ENCODE measurements at places on chromosomes 6 and 20. TPM values are rescaled to one million over a fixed set of nuclear protein-coding genes. Genes with fewer than 3 reads are reported as not detected.

The HLA-B gene
- total RNA-seq = 1,392 TPM

The RSPO3 gene
- 5.2 TPM for total RNA-seq

The INSM1 gene
- total RNA-seq = not detected

The CGAS gene
- 8.7 TPM for total RNA-seq

The SLC22A16 gene
- total RNA-seq = 0.69 TPM

The FABP7 gene
- not detected for total RNA-seq

The CEP250 gene
- total RNA-seq = 21.9 TPM

The MYO6 gene
- total RNA-seq = 24.4 TPM

The GRM1 gene
- total RNA-seq = not detected

The TRDN gene
- 0.23 TPM for total RNA-seq

The RBM12 gene
- total RNA-seq = 73.3 TPM

The MAS1 gene
- total RNA-seq = 0.12 TPM

The ATP9A gene
- 49.0 TPM for total RNA-seq

The DZANK1 gene
- total RNA-seq = 2.3 TPM

The TSHZ2 gene
- total RNA-seq = 24.9 TPM

The TMC2 gene
- total RNA-seq = not detected

The FAM83C gene
- not detected for total RNA-seq

The SLC22A2 gene
- not detected for total RNA-seq

The RSPH3 gene
- total RNA-seq = 4.9 TPM

The CNBD2 gene
- 2.0 TPM for total RNA-seq

Measured in aorta (tissue), 5 donors.